ENCODE measurements at places on chromosomes 3 and 15. TPM values are rescaled to one million over a fixed set of nuclear protein-coding genes. Genes with fewer than 3 reads are reported as not detected.

Gene INSYN1
- total RNA-seq = 3.2 TPM

Gene MLF1
- 20.9 TPM for total RNA-seq

Gene SPTSSB
- total RNA-seq = not detected

Gene GHSR
- total RNA-seq = not detected

Gene IGF2BP2
- total RNA-seq = 14.4 TPM

Gene TMEM108
- not detected for total RNA-seq

Gene ACTRT3
- total RNA-seq = 2.6 TPM

Gene WDR49
- not detected for total RNA-seq

Gene PRTG
- total RNA-seq = 8.9 TPM

Gene ARIH1
- 68.6 TPM for total RNA-seq

Gene CEMIP
- 1.0 TPM for total RNA-seq

Gene IGDCC3
- 0.10 TPM for total RNA-seq

Gene FAM81A
- total RNA-seq = 10.1 TPM

Gene RLBP1
- not detected for total RNA-seq

Gene C15orf62
- total RNA-seq = 0.03 TPM

Gene ZKSCAN7
- total RNA-seq = not detected

Gene SEMA7A
- 1.6 TPM for total RNA-seq
